Parietal lobe (tissue), 2 donors: ENCODE measurements at places on chromosomes 1 and 21. TPM values are rescaled to one million over a fixed set of nuclear protein-coding genes. Genes with fewer than 3 reads are reported as not detected.

The ACBD6 gene
- 99.2 TPM for total RNA-seq

The VTCN1 gene
- total RNA-seq = 0.31 TPM

The AGT gene
- total RNA-seq = 5.3 TPM

The KLHDC8A gene
- total RNA-seq = 41.0 TPM

The HES3 gene
- not detected for total RNA-seq

The OR2T2 gene
- total RNA-seq = not detected

The GRIK3 gene
- 58.5 TPM for total RNA-seq

The GPX7 gene
- 24.7 TPM for total RNA-seq

The ANXA9 gene
- total RNA-seq = not detected

The PLA2G2D gene
- not detected for total RNA-seq

The C8B gene
- total RNA-seq = not detected

The TSPAN2 gene
- total RNA-seq = 28.2 TPM

The LCE2C gene
- total RNA-seq = not detected

The OTUD3 gene
- total RNA-seq = 17.8 TPM

The SH2D1B gene
- total RNA-seq = not detected

The TDRD5 gene
- total RNA-seq = 1.9 TPM

The ADGRL2 gene
- total RNA-seq = 188 TPM

The LIN28A gene
- total RNA-seq = not detected

The RIMKLA gene
- total RNA-seq = 32.6 TPM

The PROK1 gene
- total RNA-seq = not detected

The AMPD1 gene
- total RNA-seq = not detected

The SLAMF1 gene
- total RNA-seq = not detected

The COL9A2 gene
- 14.7 TPM for total RNA-seq

The OVAAL gene
- not detected for total RNA-seq

The SPAG17 gene
- total RNA-seq = 3.1 TPM

The BTG2 gene
- total RNA-seq = 8.5 TPM

The UBIAD1 gene
- 28.5 TPM for total RNA-seq

The LGR6 gene
- total RNA-seq = 1.3 TPM

The ADAMTS4 gene
- total RNA-seq = 0.31 TPM

The TMPRSS15 gene
- not detected for total RNA-seq

The ACTA1 gene
- 1.6 TPM for total RNA-seq

The GPR161 gene
- 117 TPM for total RNA-seq

The ASCL5 gene
- total RNA-seq = not detected

The CD1B gene
- not detected for total RNA-seq

The C1orf116 gene
- total RNA-seq = under 0.01 TPM
